ENCODE measurements at places on chromosomes 16 and 17. TPM values are rescaled to one million over a fixed set of nuclear protein-coding genes. Genes with fewer than 3 reads are reported as not detected.

DNA sequence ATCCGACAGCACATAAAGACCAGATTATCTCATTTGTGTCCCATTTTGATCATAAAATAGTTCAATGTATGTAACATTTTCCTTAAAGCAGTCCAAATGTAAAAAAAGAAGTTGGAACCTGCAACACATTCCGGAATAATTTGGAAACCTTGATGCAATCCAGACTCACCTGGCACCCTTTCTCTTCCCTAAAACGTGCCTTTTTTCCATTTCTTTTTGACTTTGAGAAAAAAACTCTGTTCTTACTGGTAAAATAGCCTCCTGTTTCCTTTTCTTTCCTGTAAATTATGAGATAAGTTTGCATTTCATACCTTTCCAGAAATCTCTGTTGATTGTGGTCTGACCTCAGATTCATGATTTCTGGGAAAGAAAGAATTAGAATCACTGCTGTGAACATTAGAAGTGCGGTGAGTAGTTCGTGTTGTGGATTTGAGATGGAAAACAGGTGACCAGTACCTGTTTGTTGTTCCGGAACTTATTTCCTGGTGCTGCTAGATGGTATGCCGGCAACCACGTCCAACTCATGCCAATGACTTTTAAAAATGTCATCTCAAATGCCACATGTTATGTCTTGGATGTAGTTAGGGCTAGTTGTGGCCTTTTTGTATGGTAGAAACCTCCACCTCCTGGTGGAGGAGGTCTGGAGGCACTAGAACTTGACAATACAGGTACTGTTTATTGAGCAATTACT lies 108.1 kb downstream of the SOCS1 start:
- no peak for ATAC-seq

- ATAC-seq = no peak
Observed at GRCh38 chr16:53937161-53937880, 233.4 kb downstream of the FTO start.

- no peak for ATAC-seq
Observed at GRCh38 chr16:64365448-64365931, 756.4 kb downstream of the CDH11 start.

Gene GRAPL
- total RNA-seq = not detected

- ATAC-seq = no peak
Observed at GRCh38 chr17:57393368-57393767, 137.0 kb downstream of the MSI2 start.

DNA sequence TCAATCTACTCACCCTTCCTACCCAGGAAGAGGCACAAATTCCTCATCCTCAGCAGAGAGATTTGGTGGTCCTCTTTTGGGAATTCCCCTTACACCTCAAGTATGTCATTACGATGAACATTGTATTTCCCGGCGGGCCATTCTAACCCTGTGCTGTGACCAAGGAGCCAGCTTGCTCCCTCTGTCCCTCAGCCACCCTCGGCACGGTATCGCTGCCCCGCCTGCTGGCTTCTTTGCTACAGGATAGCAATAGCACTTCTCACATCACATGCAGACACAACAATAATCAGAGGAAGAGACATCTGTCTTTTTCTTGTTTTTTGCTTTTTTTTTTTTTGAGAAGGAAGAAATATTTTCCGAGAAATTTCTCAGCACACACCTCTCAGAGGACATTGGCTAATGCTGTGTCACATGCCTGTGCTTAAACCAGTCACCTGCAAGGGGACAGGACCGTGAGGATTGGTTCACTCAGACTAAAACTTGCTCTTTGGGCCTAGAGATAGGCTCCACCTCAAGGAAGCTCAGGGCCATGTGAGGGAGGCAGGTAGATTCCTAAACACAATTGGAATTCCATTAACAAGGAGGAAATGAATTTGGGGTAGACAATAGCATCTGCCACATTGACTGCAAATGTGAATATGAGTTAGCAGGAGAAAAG lies 41.2 kb downstream of the TMC5 start:
- ATAC-seq = no peak

- ATAC-seq = no peak
Observed at GRCh38 chr16:51326131-51326856, 175.2 kb upstream of the SALL1 start.

DNA sequence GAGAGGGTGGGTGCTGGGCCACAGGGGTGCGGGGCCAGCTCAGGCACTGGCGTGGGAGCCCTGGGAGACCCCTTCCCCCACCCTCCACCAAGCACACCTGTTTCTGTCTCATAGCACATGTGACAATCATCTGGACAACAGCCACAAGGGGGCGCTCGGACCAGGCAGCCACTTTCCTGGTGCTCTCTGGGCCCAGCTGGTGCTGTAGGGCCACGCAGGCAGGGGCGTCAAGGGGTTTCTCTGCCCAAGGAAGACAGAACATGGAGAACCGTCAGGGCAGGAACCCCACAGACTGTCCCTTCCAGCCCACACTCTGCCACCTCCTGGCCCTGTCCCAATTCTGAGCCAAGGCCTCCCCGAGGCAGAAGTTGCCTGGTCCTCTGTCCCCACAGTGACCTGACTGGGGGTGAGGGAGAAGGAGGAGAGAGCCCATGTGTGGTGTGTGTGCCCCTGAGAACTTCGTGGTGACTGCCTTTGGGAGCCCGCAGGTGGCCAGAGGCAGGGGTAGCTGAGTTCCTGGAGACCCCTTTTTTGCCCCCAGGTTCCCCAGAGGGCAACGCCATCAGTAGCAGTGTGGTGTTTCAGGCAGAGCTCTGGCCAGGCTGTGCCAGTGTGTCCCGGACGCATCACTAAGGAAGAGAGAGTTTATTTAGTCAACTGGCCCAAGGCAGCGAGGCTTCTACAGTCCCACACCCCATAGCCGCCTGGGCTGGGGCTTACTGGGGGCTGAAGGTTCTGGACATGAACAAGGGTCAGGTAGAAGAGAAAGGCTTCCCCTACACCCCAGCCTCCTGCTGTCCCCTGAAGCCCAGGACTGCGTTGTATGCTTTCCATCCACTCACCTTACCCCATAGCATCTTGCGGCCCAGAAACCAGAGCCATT lies 3.1 kb upstream of the SETD6 start:
- ATAC-seq = no peak

DNA sequence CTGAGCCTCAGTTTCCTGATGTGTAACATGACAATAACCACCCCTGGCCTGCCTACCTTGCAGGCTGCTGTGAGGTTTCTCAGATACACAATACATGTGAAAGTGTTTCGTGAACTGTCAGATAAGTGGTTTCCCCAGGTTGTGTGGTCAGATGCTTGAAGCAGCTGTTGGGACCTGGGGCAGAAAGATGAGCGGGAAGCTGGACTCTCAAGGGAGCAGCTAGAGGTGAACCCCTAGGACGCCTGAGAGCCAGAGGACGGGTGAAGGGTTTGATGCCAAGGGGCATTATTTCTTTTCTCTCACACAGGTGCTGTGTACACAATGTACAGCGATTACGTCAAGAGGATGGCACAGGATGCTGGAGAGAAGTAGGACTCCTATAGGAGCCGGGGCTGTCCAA lies 2.3 kb downstream of the HIGD1B start:
- ATAC-seq = no peak

DNA sequence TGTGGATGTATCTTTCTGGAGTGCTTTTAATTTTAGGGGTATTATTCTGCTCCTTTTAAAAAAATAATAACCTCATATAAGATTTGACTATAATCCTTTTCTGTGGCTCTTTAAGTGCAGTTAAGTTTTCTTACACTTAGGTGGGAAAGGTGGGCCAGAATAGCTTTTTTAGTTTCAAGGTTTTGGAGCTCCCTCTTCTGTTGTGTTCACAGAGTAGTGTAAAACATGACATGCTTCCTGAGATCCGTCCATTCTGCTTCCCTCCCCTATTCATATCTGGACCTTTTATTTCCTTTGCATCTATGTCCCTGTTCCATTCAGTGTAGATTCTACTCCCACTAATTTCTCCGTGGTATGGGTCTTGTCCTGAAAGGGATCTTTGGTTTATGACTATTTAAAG lies 12.8 kb downstream of the LRRC36 start:
- no peak for ATAC-seq

Gene TNFRSF13B
- total RNA-seq = not detected

Gene GUCY2D
- not detected for total RNA-seq
